ENCODE measurements at places on chromosomes 1 and 21.

DNA sequence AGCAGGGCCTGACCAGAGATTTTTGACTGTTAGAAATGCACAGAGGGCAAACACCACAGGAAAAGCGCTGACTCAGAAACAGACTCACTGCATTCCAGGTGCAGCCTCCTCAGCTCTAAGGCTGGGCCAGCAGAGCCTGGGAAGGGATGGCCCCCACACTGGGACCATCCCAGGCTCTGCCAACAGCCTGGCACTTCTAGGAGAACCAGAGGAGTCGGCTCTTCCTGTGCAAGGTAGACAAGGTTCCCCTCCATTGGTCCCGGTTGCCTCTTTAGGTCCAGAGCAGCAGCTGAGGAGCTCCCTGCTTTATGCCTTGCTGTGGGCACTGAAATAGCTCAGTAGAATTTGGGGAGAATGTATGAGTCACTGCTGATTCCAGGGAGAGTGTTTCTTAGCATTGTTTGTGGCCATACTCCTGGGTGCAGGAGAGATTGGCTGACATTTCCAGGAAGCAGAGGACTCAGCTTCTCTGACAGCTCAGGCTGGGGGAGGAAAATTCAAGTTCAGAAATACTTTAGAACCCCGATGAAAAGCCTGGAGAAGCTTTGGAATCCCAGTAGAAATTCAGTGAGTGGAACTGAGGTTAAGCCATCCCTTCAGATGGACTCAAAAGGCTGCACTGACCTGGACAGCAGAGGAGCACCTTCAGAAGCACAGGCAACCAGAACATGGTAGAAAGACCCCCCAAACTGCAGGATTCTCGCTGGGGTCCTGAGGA lies 19.7 kb downstream of the PRAMEF1 start:
- no peak for DNase-seq

DNA sequence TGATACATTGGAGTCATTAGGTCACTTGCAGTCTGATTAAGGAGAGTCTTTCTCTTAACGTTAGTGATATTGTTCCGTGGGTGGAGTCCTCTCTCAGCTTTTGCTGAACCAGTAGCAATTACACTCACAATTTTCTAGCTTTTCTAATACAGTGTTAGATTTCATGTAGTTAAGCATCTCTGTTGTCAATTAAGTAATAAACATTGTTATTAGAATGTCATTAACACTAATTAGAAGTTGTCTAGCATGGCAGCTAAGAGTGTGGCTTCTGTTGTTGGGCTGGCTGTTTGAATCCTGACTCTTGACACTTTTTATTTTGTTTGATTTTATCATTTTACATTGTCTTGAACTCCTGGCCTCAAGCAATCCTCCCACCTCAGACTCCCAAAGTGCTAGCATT lies 33.4 kb downstream of the FAAH start:
- no peak for DNase-seq

GRCh38 chr1:76546354-76546933 lies 320.8 kb upstream of the ST6GALNAC5 start:
- DNase-seq: no peak

GRCh38 chr1:18527921-18528320 lies 47.2 kb downstream of the KLHDC7A start:
- DNase-seq: no peak

DNA sequence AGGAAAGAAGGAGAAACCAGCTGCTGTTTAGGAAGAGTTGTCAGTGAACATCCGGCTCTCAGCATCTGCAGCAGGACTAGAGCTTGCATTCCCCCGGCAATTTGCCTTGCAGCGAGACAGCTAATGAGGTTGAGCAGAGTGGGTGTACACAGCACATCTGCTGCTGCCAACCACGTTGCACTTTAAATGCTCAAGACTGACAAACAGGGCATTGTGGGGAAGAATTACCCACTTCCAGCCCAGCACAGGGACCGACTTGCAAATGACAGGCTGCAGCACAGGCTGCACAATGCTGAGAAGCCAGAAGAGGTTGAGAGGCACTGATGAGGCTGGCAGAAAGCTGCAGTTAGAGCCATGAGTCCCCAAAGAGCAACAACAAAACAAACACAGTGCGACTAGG lies 47.5 kb upstream of the PLA2G2C start:
- DNase-seq: no peak
